ENCODE measurements at places on chromosomes 11 and 22.
A peak's percentile ranks its signal among the peaks of the same experiment; 100 is the strongest.

DNA sequence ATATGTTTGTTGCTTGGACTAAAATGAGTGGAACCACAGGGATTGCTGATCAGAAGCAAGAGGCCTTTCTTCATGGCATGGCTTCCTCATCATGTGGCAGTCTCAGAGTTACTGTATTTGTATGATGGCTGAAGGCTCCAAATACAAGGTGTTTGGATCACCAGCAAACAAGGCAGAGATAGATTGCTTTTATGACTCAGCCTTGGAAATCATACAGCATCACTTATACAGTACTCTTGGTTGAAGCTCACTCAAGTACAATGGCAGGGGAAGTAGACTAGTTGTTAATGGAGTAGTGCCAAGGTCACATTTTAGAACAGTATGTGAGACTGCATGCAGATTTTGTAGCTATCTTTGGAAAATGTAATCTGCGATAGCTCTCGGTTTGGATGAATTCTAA is 16.6 kb downstream of the CAPRIN1 start:
- DNase-seq = no peak

GRCh38 chr11:83456566-83456965 is 170.4 kb upstream of the CCDC90B start:
- no peak for DNase-seq

DNA sequence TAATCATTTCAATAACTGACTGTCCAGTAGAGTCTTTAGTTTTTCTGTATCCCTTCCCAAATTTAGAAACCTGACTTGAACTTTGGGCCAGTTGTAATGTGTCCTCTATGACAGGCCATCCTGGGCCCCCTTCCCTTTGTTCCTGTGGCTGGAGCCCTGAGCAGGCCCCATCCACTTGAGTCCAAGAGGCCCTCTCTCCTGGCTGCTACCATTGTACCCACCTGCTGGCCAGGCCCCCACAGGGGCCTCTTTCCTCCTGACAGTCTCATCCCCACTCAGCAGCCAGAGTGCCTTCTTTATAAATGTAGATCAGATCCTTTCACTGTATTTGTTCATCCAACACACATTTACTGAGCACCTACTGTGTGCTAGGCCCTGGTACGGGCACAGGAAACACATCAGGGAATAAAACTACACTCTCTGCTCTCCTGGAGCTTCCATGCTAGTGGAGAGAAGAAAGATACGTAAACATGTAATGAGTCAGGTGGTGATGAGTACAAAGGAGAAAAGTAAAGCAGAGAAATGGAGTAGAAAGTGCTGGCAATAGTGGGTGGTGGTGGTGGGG is 2.7 kb upstream of the LRP5 start:
- DNase-seq = no peak

GRCh38 chr22:32202161-32202538 is 2.7 kb downstream of the RFPL2 start:
- no peak for DNase-seq

- peak; percentile 84 for DNase-seq
Observed at GRCh38 chr11:86811637-86812321, 11.4 kb downstream of the PRSS23 start.

- DNase-seq = no peak
Observed at GRCh38 chr22:20546541-20546950, 39.1 kb downstream of the MED15 start.

DNA sequence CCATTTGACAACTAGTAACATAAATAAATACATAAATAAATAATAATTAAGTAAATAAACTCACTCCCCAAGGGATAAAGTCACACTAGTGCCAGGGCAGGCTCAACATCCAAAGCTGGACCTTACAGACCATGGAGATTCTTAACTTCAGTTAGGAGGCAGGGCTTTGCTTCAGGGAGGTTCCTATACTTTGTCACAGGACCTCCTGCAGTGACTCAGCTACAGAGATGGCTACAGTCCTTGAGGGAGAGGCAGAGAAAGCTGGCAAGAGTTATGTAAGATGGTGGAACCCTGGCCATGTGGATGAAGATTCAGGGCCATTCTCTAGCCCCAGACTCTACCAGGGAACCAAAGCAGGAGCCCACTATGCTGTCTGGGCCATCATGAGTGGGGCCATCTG is 74.1 kb upstream of the CADM1 start:
- DNase-seq = no peak

GRCh38 chr11:114348200-114349191 is 51.8 kb downstream of the C11orf71 start:
- DNase-seq = peak; percentile 78

DNA sequence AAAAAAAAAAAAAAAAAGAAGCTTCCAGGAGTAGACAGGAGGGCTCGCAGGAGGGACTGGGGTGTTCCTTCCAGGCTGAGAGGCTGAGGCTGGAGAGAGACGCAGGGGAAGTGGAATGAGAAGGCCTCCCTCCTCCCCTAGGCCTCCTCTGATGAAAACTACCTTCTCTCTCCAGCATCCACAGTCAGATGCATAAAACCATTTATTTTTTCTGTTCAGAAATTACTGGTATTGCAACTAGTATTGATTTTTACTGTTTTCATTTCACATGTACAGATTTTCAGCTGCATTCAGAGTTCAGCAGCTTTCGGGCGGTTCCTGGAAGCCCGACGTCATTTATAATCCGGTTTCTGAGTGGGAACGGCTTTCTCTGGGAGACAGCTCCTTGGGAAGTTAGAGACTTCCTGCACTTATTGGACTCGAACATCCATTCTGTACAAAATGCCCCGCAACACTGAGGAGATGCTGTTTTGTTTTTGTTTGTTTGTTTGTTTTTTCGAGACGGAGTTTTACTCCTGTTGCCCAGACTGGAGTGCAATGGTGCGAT is 6.9 kb upstream of the NFAM1 start:
- DNase-seq = no peak

- no peak for DNase-seq
Observed at GRCh38 chr11:25057861-25058260, 561.0 kb downstream of the LUZP2 start.

- DNase-seq = no peak
Observed at GRCh38 chr11:88208745-88209144, 33.5 kb upstream of the RAB38 start.

- DNase-seq = no peak
Observed at GRCh38 chr22:40054486-40054885, 59.7 kb downstream of the FAM83F start.

DNA sequence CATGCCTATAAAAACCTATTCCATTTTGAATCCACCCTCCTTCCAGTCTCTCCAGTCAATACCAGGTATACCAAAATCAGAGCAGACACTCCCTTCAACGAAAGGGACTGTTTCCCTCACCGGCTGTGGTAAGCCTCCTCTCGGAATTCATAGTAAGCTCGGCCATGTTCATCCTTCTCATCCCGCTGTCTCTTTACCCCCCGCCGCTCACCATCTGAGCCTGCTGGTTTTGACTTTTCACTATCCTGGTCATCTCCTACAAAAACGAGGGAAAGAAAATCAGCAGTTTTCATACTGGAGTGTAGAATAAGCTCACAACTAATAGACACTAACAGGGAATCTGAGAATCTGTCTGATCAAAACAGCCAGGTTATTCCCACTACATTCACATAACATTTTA is 3.1 kb downstream of the HNRNPUL2 start:
- DNase-seq = no peak

DNA sequence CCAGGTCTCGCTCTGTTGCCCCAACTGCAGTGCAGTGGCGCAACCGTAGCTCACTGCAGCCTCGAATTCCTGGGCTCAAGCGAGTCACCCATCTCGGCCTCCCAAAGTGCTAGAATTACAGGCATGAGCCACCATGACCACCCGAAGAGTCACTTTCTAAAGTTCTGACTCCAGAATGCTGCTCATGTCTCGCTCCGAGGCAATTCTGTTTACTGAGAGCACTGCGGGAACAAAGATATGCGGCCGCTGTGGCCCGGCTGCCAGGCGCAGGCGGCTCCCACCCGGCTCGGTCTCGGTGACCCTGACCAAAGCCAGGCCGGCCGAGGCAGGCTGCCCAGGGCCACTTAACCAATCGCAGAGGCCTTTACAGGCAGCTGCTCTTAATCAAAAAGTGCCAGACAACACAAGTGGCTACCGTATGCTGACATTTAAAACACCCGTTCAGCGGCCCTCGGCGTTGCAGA is 78.7 kb downstream of the PHF21B start:
- DNase-seq = peak; percentile 5

- peak; percentile 22 for DNase-seq
Observed at GRCh38 chr11:67053896-67054329, 2.7 kb upstream of the RHOD start.

DNA sequence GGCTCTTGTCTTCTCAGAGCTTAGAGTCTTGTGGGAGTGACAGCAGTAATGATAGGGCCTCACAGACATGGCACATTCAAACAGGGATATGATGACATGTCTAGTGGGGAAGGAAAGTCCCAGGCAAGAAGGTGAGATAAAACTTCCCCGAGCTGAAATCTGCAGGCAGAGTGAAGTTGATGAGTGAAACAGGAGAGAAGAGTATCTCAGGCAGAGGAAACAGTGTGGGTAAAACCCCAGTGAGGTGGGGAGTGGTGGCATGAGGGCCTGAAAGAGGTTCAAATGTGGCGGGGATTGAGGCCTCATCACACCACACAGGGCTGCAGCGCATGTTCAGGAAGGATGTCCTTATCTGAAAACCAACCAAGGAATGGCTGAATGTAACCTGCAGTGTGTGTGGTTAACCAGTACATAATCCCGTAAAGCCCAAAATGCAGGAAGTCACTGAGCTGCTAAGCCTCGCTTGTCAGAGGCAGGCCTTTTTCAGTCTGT is 153.8 kb upstream of the E2F8 start:
- no peak for DNase-seq

- no peak for DNase-seq
Observed at GRCh38 chr11:119236891-119237290, 30.8 kb downstream of the CBL start.

- no peak for DNase-seq
Observed at GRCh38 chr22:26631282-26631681, 9.5 kb downstream of the CRYBA4 start.

DNA sequence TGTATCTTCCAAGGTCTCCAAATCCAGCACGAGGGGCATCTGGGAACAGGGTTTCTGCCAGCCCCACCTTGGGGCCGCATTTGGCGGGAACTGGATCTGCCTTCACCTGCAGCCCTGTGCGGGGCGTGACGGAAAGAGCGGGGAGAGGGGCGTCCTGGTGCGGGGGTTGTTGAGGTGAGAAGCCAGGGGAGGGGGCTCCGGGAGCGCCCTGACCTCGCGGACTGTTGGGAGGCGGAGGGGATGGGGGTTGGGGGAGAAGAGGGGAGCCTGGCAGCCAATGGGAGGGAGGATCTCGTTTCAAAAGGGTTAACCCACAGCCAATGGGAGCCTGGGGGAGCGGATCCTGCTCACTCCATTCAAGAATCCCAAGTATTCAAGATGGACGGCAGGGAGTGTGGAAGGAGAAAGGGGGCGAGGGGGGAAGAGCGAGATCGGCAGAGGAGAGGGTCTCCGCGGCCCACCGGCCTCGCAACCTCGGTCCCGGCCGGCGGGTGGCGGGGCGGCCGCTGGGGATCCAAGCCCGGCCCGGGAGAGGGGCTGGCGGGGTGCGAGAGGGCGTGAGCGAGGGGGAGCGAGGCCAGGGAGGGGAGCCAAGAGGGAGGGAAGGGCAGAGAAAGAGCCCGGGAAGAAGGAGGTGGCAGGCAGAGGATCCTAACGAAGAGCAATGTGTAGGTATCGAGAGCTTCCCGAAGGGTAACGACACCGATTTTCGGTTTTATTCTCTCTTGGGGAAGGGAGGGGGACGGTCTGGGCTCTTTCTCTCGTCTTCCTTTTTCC is 11.5 kb downstream of the YPEL4 start:
- DNase-seq = peak; percentile 77

DNA sequence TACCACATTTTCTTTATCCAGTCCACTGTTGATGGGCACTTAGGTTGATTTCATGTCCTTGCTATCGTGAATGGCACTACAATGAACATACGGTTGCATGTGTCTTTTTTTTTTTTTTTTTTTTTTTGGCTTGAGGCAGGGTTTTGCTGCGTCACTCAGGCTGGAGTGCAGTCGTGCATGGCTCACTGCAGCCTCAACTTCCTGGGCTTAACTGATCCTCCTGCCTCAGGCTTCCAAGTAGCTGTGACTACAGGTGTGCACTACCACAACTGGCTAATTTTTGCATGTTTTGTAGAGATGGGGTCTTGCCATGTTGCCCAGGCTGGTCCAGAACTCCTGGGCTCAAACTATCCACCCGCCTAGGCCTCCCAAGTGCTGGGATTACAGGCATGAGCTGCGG is 1.5 kb upstream of the CCDC90B start:
- DNase-seq = no peak

GRCh38 chr11:69137151-69137844 is 18.4 kb upstream of the SMIM38 start:
- DNase-seq = no peak

GRCh38 chr22:24893341-24894070 is 53.0 kb downstream of the LHFPL7 start:
- no peak for DNase-seq

DNA sequence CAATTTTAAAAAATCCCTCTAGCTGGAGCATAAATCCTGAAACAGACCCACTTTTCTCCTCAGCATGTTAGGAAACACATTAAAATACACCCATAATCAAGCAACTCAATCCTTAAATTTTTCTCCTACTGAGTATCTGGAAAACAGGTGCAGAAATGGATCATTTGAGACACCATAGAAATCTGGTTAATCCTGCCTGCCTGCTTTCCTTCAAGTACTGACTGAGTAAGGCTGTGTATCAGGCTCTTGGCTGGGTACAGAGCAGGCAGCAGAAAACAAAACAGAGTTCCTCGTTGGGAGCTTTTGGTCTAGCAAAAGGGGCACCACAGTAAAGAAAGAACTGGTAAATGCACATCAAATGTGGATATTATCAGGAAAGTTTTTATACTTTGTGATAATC is 1.9 kb downstream of the KCNQ1OT1 start:
- DNase-seq = no peak

GRCh38 chr11:120057595-120058581 is 80.0 kb downstream of the TRIM29 start:
- DNase-seq = no peak

DNA sequence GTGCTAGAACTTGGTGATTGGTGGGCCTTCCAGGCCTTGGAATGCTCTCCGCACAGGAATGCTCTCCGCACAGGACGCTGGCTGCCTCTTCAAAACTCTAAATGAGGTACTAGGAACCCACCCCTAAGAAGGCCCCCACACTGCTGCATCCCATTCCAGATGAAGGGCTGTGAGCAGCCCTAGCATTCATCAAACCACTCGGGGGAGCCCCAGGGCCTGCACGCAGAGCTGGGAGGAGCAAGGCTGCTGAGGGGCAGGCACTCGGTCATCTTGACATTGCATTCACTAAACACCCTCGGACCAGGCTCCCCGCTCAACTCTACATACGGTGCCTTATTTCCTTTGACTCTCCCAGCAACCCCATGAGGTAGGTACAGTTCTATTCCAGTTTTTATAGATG is 49.2 kb upstream of the EMID1 start:
- no peak for DNase-seq

All from kidney glomerular epithelial cell (primary cell).